ENCODE measurements at places on chromosomes 6 and 20.

DNA sequence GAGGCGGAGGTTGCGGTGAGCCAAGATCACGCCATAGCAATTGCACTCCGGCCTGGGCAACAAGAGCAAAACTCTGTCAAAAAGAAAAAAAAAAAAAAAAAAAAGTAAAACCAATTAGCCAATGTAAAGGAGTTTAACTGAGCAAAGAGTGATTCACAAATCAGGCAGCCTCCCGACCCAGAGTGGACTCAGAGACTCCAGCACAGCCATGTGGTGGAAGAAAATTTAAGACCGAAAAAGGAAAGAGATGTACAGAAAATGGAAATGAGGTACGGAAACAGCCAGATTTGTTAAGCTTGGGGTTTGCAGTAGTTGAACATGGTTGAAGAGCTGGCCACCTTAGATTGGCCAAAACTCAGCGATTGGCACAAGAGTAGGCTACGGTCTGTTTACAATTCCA is 51.4 kb downstream of the ERMARD start:
- peaks cover 34% of the 10 kb centered on the region for H3K27me3 ChIP-seq
- no peak for DNase-seq
- no peak overlapping the region for H3K27ac ChIP-seq
- H3K4me3 ChIP-seq = no peak overlapping the region
- no peaks in the 10 kb centered on the region for H3K36me3 ChIP-seq

DNA sequence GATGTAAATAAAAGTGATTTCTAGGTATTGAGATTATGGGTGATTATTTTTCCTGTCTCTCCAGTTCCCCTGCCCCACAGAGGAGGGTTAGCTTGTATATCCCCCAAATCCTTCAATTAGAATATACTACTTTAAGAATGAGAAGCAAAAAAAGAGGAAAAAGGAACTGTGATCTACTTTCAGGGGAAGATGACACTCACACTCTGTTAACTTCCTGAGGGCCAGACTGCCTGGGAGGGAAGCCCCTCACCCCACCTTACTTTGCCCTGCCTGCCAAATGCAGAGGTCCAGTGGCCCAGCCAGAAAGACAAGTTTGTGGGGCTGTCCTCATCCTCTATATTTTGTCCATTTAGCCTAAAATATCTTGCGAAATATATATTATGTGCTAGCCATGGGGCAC is 9.2 kb upstream of the LY86 start:
- H3K36me3 ChIP-seq = no peaks in the 10 kb centered on the region
- peaks cover 6% of the 10 kb centered on the region for H3K4me1 ChIP-seq
- DNase-seq = no peak
- no peaks in the 10 kb centered on the region for H3K27me3 ChIP-seq
- H3K4me3 ChIP-seq = no peak overlapping the region

GRCh38 chr6:157600807-157601206 is 219.8 kb downstream of the ZDHHC14 start:
- no peaks in the 10 kb centered on the region for H3K27me3 ChIP-seq
- no peak for DNase-seq
- peaks cover 4% of the 10 kb centered on the region for H3K4me1 ChIP-seq
- no peak overlapping the region for H3K27ac ChIP-seq

GRCh38 chr6:20033697-20034407 is 178.4 kb downstream of the MBOAT1 start:
- H3K27me3 ChIP-seq = peaks cover 9% of the 10 kb centered on the region
- H3K27ac ChIP-seq = no peak overlapping the region
- no peaks in the 10 kb centered on the region for H3K36me3 ChIP-seq
- H3K4me1 ChIP-seq = no peaks in the 10 kb centered on the region
- no peak for DNase-seq

DNA sequence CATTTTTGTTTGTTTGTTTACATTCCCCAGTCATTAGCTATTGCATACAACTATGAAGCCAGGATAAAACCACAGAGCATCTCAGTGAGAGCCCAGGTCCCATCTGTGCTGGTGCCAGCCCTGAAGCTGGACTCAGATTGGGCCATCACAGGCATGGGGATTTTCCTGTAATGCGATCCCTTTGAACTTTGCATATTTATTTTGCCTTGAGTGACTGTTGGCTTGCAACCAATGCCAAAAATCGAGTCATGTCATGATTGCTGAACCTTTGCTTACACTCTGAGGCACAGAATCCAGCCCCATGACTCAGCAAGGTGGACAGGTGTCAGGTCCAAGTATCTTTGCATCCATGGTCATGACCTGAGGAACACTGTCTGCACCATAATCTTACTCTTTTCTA is 46.2 kb upstream of the GGTLC1 start:
- DNase-seq = no peak
- H3K27me3 ChIP-seq = no peaks in the 10 kb centered on the region
- H3K36me3 ChIP-seq = no peaks in the 10 kb centered on the region
- peaks cover 19% of the 10 kb centered on the region for H3K4me1 ChIP-seq
- H3K27ac ChIP-seq = no peak overlapping the region

DNA sequence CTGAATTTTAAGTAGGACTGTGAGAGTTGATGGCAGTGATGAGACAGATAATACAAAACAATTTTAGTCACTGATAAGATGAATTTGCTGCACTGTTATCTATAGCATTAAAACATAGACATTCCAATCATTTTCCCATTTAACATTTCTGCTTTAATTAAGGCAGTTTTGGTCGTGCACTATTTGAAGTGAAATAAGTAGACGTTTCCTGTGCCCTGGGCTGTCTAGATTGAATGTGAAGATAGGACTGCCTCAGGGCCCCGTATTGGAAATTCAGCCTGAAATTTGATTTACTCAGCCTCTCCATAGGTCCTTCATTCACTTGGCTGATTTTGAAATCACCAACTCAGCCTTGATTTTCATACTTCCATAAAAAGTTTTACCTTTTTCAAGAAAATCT is 48.3 kb downstream of the ARID1B start:
- no peak for DNase-seq
- no peak overlapping the region for H3K4me3 ChIP-seq
- H3K4me1 ChIP-seq = peaks cover 39% of the 10 kb centered on the region
- H3K27me3 ChIP-seq = no peaks in the 10 kb centered on the region
- H3K36me3 ChIP-seq = no peaks in the 10 kb centered on the region

- no peak overlapping the region for H3K4me3 ChIP-seq
- peaks cover 66% of the 10 kb centered on the region for H3K4me1 ChIP-seq
- no peaks in the 10 kb centered on the region for H3K27me3 ChIP-seq
- H3K36me3 ChIP-seq = peaks cover 13% of the 10 kb centered on the region
Measured at GRCh38 chr6:111803804-111804203, 69.4 kb downstream of the FYN start.

DNA sequence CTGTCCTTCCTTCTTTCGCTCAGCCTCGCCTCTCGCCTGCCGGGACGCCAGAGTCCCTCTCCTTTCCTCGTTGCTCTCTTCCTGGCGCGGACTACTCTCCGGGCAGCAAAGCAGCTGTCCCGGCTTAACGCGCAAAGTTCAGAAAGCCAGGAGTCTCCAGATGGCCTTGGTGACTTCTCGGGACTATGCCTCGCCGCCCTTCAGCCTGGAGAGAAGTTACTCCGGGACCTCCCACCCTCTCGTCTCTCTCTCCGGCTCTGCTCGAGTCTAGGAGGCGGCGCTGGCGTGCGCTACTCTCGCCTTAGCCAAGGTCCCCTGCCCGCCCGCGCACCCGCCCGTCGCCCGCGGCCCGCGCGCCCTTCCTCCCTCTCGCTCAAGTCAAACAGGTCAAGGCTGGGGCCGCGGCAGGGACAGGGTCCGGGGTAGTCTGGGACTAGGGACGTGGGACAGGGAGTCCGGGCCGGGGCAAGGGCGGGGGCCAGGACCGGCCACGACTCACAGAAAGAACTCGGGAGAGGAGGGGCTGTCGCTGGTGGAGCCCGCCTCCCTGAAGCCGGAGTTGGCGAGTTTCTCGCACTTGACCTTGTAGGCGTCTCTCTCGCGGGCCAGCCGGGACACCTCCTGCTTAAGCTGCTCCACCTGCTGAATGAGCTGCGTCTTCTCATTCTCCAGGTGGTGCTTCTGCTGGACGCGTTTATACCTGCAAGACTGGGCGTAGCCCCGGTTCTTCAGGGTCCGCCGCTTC is 1.5 kb downstream of the MAFB start:
- peaks cover 2% of the 10 kb centered on the region for H3K4me1 ChIP-seq
- no peak for DNase-seq
- H3K27ac ChIP-seq = no peak overlapping the region
- H3K4me3 ChIP-seq = no peak overlapping the region

DNA sequence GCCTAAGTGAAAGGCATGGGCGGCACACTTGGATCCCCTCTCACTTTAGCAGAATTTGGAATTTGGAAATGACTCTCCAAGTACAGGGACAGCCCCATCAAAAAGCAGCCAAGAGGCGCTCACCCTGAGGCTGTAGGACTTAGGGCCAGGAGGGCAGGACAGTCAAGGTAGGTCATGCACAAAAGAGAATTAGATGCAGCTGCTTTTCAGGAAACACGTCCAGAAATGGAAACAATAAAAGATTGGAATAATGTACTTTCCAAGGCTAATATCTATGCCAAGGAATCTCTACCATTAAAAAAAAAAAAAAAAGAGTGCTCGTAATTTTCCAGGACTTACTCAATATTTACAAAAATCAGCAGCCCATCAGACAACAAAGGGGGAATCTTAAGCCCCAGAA is 19.9 kb downstream of the PREP start:
- H3K4me3 ChIP-seq = no peak overlapping the region
- no peak overlapping the region for H3K27ac ChIP-seq
- no peaks in the 10 kb centered on the region for H3K4me1 ChIP-seq
- no peaks in the 10 kb centered on the region for H3K27me3 ChIP-seq

GRCh38 chr6:5078121-5078669 is 6.9 kb upstream of the PPP1R3G start:
- no peaks in the 10 kb centered on the region for H3K4me1 ChIP-seq
- H3K36me3 ChIP-seq = no peaks in the 10 kb centered on the region

DNA sequence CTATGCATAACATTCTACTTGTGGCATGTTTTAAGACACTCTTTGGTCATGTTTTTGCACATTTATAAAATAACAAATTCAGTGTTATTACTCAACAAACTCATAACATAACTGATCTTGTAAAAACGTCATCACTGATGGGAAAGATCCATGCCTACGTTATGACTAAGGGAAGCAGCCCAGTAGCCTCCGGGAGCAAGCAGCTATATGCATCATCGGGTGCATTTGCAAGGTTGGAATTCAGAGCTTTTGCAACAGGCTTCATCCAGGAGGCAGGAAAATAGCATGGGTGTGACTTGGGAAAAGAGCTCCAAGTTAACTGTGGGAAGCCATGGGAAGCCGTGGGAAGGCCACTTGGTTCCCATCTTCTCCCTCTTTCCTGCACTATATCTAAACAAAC is 271.6 kb upstream of the SGK1 start:
- no peaks in the 10 kb centered on the region for H3K36me3 ChIP-seq
- no peaks in the 10 kb centered on the region for H3K4me1 ChIP-seq
- H3K4me3 ChIP-seq = no peak overlapping the region
- H3K27ac ChIP-seq = no peak overlapping the region
- no peak for DNase-seq

DNA sequence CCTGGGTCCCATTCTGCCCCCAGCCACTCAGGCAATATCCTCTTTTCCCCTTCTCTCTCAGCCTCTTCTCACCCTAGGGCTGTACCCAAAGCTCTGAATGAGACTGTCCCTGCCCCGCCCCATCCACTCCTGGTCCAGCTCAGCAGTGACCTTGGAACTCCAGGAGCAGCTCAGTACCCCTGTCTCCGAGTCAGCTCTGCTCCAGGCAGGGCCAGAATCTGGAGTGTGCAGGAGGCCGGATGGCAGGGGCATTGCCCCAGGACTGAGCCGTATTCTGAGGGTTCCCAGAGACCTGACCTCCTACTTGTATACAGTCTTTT is 2.0 kb upstream of the RAET1G start:
- H3K4me3 ChIP-seq = no peak overlapping the region
- H3K4me1 ChIP-seq = peaks cover 31% of the 10 kb centered on the region
- H3K36me3 ChIP-seq = no peaks in the 10 kb centered on the region
- H3K27ac ChIP-seq = no peak overlapping the region

- no peaks in the 10 kb centered on the region for H3K4me1 ChIP-seq
- H3K27ac ChIP-seq = no peak overlapping the region
- H3K27me3 ChIP-seq = no peaks in the 10 kb centered on the region
- H3K36me3 ChIP-seq = no peaks in the 10 kb centered on the region
Measured at GRCh38 chr6:113184736-113185135, 672.4 kb upstream of the MARCKS start.

GRCh38 chr6:3278691-3279090 is 19.9 kb downstream of the PSMG4 start:
- H3K27ac ChIP-seq = no peak overlapping the region
- H3K36me3 ChIP-seq = peaks cover 8% of the 10 kb centered on the region
- no peak overlapping the region for H3K4me3 ChIP-seq
- H3K4me1 ChIP-seq = no peaks in the 10 kb centered on the region
- no peaks in the 10 kb centered on the region for H3K27me3 ChIP-seq

GRCh38 chr20:38806855-38807655 is 1.6 kb downstream of the PPP1R16B start:
- peak overlapping the region; percentile 76 for H3K27ac ChIP-seq
- no peaks in the 10 kb centered on the region for H3K27me3 ChIP-seq
- peaks cover 28% of the 10 kb centered on the region for H3K4me1 ChIP-seq
- H3K36me3 ChIP-seq = no peaks in the 10 kb centered on the region

- H3K4me3 ChIP-seq = no peak overlapping the region
- DNase-seq = no peak
- no peaks in the 10 kb centered on the region for H3K27me3 ChIP-seq
- H3K4me1 ChIP-seq = no peaks in the 10 kb centered on the region
Measured at GRCh38 chr6:127690092-127690491, 113.1 kb downstream of the C6orf58 start.

DNA sequence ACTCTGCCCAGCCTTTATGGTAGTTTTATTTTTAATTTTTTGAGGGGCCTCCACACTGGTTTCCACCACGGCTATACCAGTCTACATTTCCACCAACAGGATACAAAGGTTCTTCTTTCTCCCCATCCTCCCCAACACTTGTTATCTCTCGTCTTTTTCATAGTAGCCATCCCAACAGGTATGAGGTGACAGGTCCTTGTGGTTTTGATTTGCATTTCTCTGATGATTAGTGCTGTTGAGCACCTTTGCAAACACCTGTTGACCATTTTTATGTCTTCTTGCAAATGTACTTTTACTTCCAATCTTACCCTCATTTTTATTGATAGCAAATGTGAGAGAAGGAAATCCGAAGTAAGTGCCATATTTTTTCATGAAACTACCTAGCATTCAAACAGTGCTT is 195.4 kb upstream of the PREP start:
- H3K4me3 ChIP-seq = no peak overlapping the region
- H3K27ac ChIP-seq = no peak overlapping the region
- no peaks in the 10 kb centered on the region for H3K27me3 ChIP-seq
- no peaks in the 10 kb centered on the region for H3K36me3 ChIP-seq

- H3K27me3 ChIP-seq = no peaks in the 10 kb centered on the region
- no peak for DNase-seq
- H3K4me1 ChIP-seq = peaks cover 26% of the 10 kb centered on the region
- H3K4me3 ChIP-seq = no peak overlapping the region
Measured at GRCh38 chr6:21971541-21971940, 325.3 kb downstream of the PRL start.

DNA sequence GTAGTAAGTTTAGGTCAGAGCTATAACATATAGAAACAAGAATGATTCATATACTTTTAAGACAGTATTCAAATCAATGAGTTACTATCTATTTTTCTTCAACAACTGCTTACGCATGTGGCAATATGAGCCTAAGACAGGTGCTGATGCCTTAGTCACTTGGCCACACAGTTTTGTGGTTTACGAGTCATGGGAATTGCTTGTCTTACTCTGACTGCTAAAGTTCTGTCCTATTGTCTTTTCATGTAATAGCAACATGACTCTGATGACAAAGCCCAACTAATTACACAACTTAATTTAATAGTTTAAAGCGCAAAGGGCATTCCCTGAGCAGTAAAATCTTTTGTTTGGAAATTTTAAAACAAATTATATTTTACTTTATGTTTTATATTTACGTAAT is 159.3 kb upstream of the CENPW start:
- no peak overlapping the region for H3K4me3 ChIP-seq
- no peaks in the 10 kb centered on the region for H3K36me3 ChIP-seq
- no peak for DNase-seq
- H3K27ac ChIP-seq = no peak overlapping the region
- no peaks in the 10 kb centered on the region for H3K27me3 ChIP-seq

Data from T-cell (primary cell).